ENCODE measurements at places on chromosomes 5 and 9.

DNA sequence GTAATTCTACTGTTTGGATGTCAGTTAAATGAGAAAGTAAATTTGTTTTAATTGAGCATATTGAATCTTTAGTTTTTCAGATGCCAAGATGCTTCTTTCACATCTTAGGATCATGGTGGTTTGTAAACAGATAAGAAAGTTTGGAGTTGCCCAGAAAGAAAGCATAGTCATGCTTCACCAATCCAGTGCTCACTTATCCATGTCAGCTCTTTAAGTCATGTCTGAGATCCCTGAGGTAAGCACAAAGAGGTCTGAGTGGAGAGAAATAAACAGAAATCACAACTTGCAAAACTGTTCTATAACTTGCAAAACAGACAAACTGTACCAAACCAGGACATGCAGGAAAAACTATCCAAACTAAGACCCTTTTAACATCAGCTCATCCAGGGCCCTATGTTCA is 87.7 kb downstream of the OSTF1 start:
- no peak for DNase-seq

GRCh38 chr5:14036514-14036913 is 92.0 kb upstream of the DNAH5 start:
- no peak for DNase-seq

- DNase-seq: no peak
Measured at GRCh38 chr9:109246533-109246932, 74.3 kb downstream of the EPB41L4B start.

DNA sequence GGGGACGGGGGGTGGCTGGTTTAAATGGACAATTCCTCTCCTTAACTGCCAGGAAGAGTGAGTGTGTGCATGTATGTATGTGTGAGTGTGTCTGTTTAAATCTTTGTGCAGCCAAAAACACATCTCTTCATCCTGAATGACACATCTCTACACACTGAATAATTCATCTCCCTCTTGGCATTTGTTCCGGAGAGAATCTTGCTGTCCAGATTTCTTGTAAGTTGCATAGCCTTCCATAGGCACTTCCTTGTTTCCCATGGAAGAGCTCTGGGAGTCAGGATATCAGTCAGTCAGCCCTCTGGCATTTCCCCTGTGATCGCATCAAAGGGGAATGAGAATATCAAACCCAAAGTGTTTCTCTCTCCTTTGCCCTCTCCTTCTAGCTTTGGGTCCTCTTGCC is 74.7 kb downstream of the WWC1 start:
- DNase-seq: no peak

DNA sequence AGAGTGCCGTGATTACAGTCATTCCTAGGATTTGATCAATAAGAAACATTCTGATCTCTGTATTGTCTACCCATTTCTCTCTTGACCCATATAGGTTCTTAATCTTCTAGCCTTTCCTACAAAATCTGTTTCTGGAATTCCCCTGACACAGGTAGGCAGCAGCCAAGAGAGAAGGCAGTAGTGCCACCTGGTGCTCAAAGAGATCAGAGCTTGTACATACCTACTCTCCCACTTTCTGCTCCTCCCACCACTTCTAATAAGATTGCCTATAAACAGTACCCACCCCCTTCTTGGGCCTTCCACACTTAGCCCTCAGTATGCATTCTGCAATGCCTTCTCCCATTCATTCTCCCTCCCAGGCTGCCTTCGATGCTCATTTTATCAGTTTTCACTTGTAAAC is 117.4 kb upstream of the RORB start:
- DNase-seq: no peak

GRCh38 chr5:153988510-153988909 is 50.2 kb downstream of the FAM114A2 start:
- no peak for DNase-seq

DNA sequence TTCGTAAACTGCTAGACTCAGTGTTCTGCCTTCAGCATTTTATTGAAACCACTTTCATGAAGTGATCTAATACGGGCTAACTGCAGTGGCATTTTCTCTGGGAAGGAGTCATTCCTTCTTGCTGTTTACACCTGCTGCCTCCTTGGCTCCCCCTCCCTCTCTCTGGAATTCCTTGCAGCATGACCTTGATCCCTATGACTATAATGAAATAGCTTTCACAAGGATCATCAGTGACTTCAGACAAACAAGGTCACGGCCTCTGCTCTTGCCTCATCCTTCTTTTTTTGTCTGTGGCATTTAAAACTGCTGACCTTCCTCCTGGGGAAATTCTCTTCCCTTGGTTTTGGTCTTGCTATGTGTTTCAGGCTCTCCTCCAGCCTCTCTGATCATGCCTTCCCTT is 90.2 kb downstream of the ZNF462 start:
- no peak for DNase-seq

DNA sequence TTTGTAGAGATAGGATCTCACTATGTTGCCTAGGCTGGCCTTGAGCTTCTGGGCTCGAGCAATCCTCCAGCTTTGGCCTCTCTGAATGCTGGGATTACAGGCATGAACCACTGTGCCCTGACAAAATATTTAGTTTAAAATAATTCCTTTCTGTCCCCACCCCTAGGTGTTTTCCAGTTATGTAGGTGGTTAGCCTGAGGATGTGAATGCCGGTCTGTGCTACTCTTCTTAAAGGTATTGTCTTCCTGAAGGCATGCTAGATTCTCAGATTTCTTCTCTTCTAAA is 56.7 kb upstream of the BASP1 start:
- DNase-seq: no peak

Data from stimulated activated CD8-positive, alpha-beta memory T cell treated with anti-CD3 and anti-CD28 coated beads, Interleukin-4, amount 100 ng/mL, for 24 hours (primary cell).